ENCODE measurements at places on chromosomes 12 and 14. TPM values are rescaled to one million over a fixed set of nuclear protein-coding genes. Genes with fewer than 3 reads are reported as not detected.

DNA sequence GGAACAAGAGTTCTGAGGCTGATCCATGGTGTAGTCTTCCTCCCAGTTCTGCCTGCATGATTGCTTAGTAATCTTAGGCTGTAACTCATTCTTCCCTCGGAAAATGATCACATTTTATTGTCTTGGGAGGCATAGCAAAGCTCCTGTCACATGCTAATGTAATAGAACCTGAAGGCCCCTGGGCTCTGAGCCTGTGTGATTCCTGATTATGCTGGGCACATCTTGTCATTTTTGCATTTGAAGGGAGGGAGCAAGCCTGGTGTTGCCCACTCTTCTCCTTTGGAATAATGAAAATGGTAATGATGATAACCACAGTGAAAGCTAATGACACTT is 215.4 kb downstream of the MSRB3 start:
- no peak for DNase-seq

DNA sequence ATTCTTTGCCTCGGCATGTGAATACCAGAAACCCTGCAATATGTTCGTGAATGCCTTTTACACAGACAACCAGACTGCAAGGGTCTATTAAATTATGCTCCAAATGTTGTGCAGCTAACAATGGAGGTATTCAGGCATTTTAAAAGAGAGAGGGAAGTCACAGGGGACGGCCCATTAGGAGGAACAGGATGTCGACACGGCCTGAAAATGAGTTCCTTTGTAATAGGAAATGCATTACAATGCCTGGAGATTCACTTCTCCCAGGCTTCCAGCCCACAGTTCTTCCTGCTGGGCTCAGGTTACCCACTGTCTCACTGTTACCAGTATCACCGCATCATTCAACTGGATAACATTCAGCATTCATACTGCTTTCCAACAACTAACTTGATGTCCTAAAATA is 2.5 kb downstream of the DUSP6 start:
- no peak for DNase-seq

- no peak for DNase-seq
Measured at GRCh38 chr12:115801871-115802270, 475.6 kb downstream of the MED13L start.

Gene TSHR
- total RNA-seq = not detected

- DNase-seq = peak; percentile 25
Measured at GRCh38 chr14:88791629-88792472, 902 bp downstream of the EML5 start.

DNA sequence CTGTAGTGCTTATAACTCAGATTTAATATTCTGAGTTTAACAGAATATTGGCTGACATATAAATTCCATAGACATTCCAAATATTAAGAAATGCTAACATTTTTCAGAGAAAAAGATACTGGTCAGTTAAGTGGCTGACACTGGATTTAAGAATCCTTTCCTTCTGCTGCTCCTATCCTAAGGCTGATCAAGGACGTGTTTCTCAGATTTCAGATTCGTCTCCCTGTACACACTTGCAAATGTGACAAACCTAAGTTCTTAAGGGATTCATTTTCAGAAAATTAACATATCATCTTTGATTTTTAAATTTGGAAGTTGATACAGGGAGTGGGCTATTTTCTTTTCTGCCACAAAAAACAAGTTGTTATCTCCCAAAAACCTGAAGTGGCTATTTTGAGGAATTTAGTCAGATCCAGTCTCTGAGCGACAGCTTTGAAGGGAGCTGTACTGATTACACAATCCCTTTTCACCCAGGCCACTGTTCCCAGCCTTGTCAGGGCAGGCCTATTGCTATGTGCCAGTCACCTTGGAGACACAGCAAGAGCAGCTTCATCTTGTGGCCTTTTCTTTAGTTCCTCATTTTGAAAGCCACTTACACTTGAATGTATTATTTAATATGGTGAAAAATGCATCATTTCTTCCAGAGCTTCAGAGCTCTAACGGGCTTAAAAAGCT is 370.6 kb downstream of the KCNH5 start:
- no peak for DNase-seq

- no peak for DNase-seq
Measured at GRCh38 chr14:71366861-71367260, 459.6 kb downstream of the PCNX1 start.

DNA sequence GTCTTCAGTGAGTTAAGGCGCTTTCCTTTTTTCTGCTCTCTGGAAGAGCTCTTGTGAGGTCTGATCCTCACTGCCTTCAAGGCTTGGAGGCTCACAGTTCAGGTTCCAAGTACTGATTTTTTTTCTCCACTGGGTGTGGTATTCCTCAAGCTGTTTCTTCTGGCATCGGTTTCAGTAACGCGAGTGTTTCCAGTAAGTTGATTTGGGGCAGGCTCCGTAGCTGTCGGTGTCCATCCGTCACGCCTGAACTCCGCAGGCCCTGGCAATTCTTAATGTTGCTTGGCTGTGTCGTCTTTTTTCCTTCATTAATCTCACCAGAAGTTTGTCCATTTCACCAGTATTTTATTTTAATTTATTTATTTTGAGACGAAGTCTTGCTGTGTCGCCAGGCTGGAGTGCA is 30.6 kb downstream of the LRCOL1 start:
- DNase-seq = no peak

Gene ISM2
- total RNA-seq = not detected

DNA sequence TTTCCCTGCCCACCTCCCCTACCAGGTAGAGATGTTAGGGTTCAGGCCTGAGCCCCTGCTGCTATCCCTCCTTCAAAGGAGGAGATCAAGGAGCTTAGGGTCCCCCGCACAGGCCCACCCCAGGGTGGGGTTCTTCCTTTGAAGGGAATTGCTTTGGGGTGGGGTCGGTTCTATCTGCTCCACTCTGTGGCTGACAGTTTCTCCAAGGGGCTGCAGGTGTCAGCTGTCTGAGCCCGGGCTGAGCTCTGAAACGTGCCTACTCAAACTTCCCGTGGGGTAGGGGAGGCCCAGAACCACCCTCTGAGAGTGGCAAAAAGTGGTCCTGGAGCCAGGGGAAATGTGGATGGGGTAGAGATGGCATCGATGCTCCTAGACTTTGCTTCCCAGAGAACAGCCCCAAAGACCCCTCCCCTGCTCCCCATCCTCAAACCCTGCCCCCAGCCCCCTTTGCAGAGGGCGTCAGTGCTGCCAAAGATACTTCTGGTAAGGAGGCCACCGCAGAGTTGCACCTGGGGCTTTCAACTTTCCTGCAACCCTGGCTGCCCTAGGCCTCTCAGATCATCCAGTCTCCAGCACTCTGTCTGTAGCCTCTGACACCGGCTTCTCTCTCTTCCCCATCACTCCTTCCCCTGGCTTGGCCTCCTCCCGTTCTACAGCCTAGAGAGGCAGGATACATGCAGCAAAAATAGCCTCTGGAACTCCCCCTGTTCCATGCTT is 6.3 kb upstream of the CD4 start:
- no peak for DNase-seq

DNA sequence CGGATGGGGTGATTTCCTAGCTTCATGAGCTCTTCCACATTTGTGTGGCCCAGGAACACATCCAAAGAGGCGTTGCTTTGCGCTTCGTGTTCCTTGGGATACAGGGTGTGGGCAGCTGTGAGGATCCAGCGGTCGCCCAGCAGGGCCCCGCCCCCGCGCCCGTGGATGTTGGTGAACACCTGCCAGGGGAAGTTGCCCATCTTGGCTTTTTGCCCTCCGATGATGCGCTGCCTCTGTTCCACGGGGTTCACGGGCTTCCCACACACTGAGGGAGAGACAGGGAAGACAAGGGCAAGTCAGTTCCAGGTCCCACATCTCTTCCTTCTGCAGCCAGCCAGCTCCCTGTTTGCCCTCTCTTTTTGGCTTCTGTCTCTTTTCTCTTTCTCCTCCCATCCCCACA is 11.2 kb downstream of the C1R start:
- peak; percentile 83 for DNase-seq

Gene CFL2
- 51.6 TPM for total RNA-seq

DNA sequence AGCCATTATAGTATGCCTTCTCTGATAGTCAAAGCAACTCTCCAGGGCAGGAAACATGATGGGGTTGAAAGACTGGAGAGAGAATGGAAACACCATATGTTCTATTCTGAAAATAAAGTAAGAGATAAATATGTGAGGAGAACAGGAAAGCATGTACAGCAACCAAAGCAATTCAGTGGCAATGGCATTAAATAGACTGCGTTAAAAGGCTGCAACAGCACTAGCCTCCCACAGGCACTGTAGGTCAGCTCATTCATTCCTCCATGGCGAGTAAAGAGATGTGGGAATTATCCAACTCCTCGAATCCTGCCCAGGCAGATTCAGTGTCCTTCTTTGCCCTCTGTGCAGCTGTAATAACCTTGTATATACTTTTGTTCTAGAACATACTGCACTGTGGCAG is 43.8 kb downstream of the ANO6 start:
- DNase-seq = no peak

- DNase-seq = no peak
Measured at GRCh38 chr12:38154096-38155019, 162.2 kb upstream of the ALG10B start.

GRCh38 chr12:109934026-109934425 is 34.0 kb downstream of the TCHP start:
- no peak for DNase-seq

Gene CYP46A1
- total RNA-seq = 12.6 TPM

- DNase-seq = no peak
Measured at GRCh38 chr14:22537436-22538310, 51.4 kb downstream of the DAD1 start.

Measured in upper lobe of left lung (tissue), 6 donors.